Ovary (tissue), 10 donors: ENCODE measurements at places on chromosomes 3 and 15. TPM values are rescaled to one million over a fixed set of nuclear protein-coding genes. Genes with fewer than 3 reads are reported as not detected.

SLCO2A1 gene
- total RNA-seq = 2.8 TPM

GCNT3 gene
- not detected for total RNA-seq

ANKRD34C gene
- total RNA-seq = not detected

FBXW12 gene
- total RNA-seq = not detected

GABRB3 gene
- 0.60 TPM for total RNA-seq

GOLGA6B gene
- 0.36 TPM for total RNA-seq

HIGD2B gene
- not detected for total RNA-seq

RBM15B gene
- 22.3 TPM for total RNA-seq

DNA sequence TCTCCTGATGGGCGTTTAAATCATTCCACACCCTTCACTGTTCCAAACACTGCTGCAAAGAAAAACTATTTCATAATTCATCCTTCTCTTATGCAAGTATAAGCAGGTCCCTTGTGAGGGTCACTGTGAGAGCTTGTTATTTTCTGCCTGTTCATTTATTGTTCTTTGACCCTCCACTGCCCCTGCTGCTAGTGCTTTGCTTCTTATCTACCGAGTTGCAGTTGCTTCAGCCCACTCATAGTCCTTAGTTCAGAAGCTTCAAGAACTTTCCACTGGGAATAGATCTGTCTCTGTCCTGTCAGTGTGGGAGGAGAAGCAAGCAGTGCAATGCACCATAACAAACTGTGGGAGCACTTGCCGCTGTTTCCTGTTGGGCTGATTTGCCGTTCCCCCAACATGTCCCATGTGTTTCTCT, 39.8 kb downstream of the RIOX2 start:
- H3K27ac ChIP-seq = no peak overlapping the region
- H3K4me1 ChIP-seq = no peaks in the 10 kb centered on the region
- no peak overlapping the region for H3K4me3 ChIP-seq
- no peaks in the 10 kb centered on the region for H3K27me3 ChIP-seq
- no peaks in the 10 kb centered on the region for H3K36me3 ChIP-seq
- DNase-seq = no peak

DNA sequence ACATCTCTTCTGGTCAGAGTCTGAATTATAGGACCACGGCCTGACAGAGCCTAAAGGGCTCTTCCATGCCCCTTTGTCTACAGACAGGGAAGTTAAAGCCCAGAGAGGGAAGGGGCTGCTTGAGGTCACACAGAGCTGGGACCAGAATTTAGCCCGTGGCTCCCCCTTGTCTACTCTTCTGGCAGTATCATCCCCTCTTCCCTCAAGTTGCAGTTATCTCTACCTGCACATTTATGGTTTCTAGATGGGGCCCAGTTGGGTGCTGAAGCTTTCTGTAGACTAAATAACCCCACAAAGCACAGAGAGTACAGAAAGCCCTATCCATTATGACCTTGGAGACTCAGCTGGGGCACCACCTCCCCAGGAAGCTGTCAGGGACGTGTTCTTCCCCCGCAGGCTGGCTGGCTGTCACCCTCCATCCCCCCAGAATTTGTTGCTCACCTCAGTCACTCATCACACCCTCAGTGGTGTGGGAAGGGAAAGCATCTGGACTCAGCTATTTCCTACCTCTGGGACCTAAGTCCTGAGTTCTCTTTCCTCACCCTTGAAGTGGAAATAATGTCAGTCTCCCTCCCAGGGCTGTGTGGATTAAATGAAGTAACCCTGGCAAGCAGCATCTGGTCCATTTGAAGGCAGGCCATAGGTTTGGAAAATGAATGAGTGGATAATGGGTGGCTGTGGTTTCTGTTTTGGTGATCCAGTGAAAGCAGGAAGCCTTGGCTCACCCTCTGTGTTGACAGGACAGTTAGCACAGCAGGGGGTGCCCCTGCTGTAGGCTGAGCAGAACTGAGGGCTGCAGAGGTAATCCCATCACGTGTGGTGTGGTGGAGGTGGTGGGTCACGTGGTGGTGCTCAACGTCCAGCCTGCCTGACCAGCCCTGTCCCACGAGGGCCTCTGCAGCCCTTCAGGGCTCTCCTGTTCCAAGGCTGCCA, 16.3 kb downstream of the ACOX2 start:
- no peaks in the 10 kb centered on the region for H3K36me3 ChIP-seq
- H3K4me1 ChIP-seq = no peaks in the 10 kb centered on the region
- no peak for DNase-seq
- no peaks in the 10 kb centered on the region for H3K27me3 ChIP-seq

DNA sequence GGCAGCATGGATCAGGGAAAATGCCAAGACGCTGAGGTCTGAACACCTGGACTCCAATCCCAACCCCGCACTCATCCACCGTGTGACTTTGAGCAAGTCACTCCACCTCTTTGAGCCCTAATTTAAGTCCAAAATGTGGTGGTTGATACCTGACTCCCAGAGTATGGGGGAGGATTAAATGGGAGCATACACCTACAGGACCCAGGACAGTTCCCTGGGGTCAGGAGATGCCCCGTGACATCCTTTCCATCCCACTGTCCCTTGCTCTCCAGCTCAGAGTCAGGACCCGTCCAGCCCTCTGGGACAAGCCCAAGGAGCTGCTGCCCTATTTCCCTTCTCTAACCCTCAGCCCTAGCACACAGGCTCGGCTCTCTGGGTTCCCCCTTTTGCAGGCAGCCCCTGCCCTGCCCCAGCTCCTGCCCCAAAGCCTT, 276.4 kb downstream of the XXYLT1 start:
- DNase-seq = no peak
- no peaks in the 10 kb centered on the region for H3K4me1 ChIP-seq
- H3K27ac ChIP-seq = no peak overlapping the region
- no peaks in the 10 kb centered on the region for H3K27me3 ChIP-seq
- H3K36me3 ChIP-seq = no peaks in the 10 kb centered on the region

DNA sequence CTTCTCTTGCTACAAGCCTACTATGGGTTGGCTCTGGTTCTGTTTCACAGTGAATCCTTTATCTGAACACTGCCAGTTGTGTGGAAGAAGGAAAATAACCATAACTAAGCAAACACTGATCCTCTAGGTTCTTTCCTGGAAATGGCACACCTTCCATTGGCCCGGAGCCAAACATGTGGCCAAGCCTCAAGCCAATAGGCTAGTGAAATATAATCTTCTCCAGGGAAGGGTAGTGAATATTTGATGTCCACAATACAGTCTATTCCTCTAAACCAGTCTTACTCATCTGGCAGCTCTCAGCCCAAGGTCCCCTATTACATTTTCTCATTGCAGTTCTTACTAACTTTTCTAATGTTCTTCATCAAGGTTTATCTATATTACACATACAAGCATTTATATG, 921.3 kb downstream of the TUSC7 start:
- no peaks in the 10 kb centered on the region for H3K27me3 ChIP-seq
- no peak overlapping the region for H3K27ac ChIP-seq
- no peak overlapping the region for H3K4me3 ChIP-seq
- peaks cover 2% of the 10 kb centered on the region for H3K4me1 ChIP-seq

- no peaks in the 10 kb centered on the region for H3K4me1 ChIP-seq
- H3K36me3 ChIP-seq = no peaks in the 10 kb centered on the region
- no peaks in the 10 kb centered on the region for H3K27me3 ChIP-seq
- no peak for DNase-seq
Measured at GRCh38 chr15:94366781-94367180, 135.4 kb downstream of the MCTP2 start.

- peaks cover 3% of the 10 kb centered on the region for H3K4me1 ChIP-seq
- no peaks in the 10 kb centered on the region for H3K27me3 ChIP-seq
- no peak overlapping the region for H3K4me3 ChIP-seq
Measured at GRCh38 chr3:173744895-173745294, 347.4 kb downstream of the NLGN1 start.

- DNase-seq = no peak
- no peaks in the 10 kb centered on the region for H3K36me3 ChIP-seq
- peaks cover 5% of the 10 kb centered on the region for H3K4me1 ChIP-seq
Measured at GRCh38 chr3:89576417-89576816, 469.0 kb downstream of the EPHA3 start.

- H3K27ac ChIP-seq = peak overlapping the region; percentile 51
- peak overlapping the region; percentile 7 for H3K4me3 ChIP-seq
- H3K27me3 ChIP-seq = no peaks in the 10 kb centered on the region
- peak; percentile 57 for DNase-seq
- no peaks in the 10 kb centered on the region for H3K36me3 ChIP-seq
Measured at GRCh38 chr3:72274493-72275330, 489.8 kb upstream of the PROK2 start.

GRCh38 chr15:33243869-33244268, 49.4 kb upstream of the FMN1 start:
- no peaks in the 10 kb centered on the region for H3K36me3 ChIP-seq
- no peak for DNase-seq
- no peaks in the 10 kb centered on the region for H3K27me3 ChIP-seq
- no peaks in the 10 kb centered on the region for H3K4me1 ChIP-seq
- H3K27ac ChIP-seq = no peak overlapping the region
- no peak overlapping the region for H3K4me3 ChIP-seq

DNA sequence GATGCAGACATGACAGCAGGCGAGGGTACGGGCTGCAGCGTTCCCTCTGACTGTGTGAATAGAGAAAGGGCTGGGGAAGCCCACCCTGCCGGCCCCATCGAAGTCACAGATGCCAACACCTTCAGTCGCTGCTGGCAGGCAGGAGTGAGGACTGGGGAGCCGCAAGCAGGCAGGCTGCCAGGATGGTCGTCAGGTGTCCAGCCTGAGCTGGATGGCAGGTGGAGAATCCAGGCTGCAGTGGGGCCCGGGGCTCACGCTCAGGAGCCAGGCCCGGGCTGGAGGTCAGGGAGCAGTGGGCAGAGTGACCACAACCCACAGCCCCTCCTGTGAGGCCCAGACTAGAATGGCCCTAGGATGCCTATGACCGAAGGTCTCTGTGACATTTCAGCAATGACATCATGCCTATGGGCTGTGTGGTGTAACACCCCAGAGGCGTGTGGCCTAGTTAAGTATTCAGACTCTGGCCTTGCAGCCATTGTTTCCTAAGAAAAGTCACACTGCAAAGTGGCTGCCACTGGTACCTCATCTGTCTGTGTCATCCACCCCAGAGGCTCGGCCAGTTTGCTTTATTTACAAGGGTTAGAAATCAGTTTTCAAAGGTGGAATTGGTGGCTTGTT, 15.7 kb downstream of the PRR23E start:
- H3K4me3 ChIP-seq = no peak overlapping the region
- DNase-seq = peak; percentile 21
- H3K4me1 ChIP-seq = no peaks in the 10 kb centered on the region
- H3K36me3 ChIP-seq = no peaks in the 10 kb centered on the region
